ENCODE measurements at places on chromosomes 4 and X. TPM values are rescaled to one million over a fixed set of nuclear protein-coding genes. Genes with fewer than 3 reads are reported as not detected.

- DNase-seq, result no peak
These were observed 22.8 kb downstream of the RPL9 start for GRCh38 chr4:39435659-39436563.

DNA sequence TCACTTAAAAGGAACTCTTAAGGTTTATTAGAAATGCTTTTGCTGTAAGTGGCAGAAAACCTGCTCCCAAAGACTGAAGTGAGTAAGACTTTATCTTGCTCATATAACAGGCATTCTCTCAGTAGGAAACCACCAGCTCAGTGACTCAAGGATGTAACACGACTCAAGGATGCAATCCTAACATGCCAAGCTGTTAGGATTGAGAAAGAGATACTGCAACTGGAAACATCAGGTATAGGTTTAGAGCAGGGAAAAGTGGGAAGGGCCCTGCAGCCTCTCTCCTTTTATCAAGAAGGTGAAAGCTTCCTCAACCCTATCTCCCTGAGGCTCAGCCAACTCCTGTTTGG is 11.9 kb upstream of the SLC9A7 start:
- no peak for DNase-seq

CEP44 gene
- total RNA-seq, result 21.7 TPM

DNA sequence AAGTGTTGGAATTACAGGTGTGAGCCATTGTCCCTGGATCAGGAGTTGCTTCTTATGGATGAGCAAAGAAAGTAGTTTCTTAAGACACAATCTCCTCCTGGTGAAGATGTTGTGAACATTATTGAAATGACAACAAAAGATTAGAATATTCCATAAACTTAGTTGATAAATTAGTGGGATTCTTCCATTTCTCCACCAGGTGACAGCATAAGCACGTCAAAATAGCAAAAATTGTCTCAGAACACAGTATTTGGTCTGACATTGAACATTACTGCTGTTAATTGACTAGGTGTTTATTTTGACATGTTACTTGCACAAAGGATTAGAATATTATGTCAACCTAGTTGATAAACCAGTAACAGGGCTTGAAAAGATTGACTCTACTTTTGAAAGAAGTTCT is 21.6 kb downstream of the CLDN34 start:
- no peak for DNase-seq

KLF8 gene
- total RNA-seq, result 15.2 TPM

GRCh38 chr4:149741186-149741831 is 74.3 kb downstream of the IQCM start:
- no peak for DNase-seq

SASH3 gene
- 264 TPM for total RNA-seq

NHS gene
- 1.2 TPM for total RNA-seq

DTHD1 gene
- not detected for total RNA-seq

RBMXL3 gene
- total RNA-seq, result not detected

CT45A3 gene
- not detected for total RNA-seq

- peak; percentile 56 for DNase-seq
These were observed 64.3 kb upstream of the CCDC160 start for GRCh38 chrX:134172588-134173259.

LEF1 gene
- 498 TPM for total RNA-seq

GRCh38 chr4:101049549-101050001 is 297.8 kb downstream of the PPP3CA start:
- no peak for DNase-seq

- DNase-seq, result no peak
These were observed 8.2 kb upstream of the PPP2R2C start for GRCh38 chr4:6480534-6481088.

DNA sequence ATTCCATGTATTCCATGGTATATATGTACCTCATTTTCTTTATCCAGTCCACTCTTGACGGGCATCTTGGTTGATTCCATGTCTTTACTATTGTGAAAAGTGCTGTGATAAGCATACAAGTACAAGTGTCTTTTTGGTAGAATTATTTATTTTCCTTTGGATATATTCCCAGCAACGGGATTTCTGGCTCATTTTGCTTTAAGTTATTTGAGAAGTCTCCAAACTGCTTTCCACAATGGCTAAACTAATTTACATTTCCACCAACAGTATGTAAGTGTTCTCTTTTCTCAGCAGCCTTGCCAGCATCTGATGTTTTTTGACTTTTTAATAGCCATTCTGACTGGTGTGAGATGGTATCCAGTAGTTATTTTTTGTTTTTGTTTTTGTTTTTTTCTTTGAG is 17.6 kb upstream of the FAT4 start:
- DNase-seq, result no peak

ARR3 gene
- total RNA-seq, result not detected

POU3F4 gene
- not detected for total RNA-seq

GAB3 gene
- total RNA-seq, result 5.5 TPM
